Activated CD8-positive, alpha-beta memory T cell treated with anti-CD3 and anti-CD28 coated beads for 48 hours (primary cell): ENCODE measurements at places on chromosomes 7 and 10.

DNA sequence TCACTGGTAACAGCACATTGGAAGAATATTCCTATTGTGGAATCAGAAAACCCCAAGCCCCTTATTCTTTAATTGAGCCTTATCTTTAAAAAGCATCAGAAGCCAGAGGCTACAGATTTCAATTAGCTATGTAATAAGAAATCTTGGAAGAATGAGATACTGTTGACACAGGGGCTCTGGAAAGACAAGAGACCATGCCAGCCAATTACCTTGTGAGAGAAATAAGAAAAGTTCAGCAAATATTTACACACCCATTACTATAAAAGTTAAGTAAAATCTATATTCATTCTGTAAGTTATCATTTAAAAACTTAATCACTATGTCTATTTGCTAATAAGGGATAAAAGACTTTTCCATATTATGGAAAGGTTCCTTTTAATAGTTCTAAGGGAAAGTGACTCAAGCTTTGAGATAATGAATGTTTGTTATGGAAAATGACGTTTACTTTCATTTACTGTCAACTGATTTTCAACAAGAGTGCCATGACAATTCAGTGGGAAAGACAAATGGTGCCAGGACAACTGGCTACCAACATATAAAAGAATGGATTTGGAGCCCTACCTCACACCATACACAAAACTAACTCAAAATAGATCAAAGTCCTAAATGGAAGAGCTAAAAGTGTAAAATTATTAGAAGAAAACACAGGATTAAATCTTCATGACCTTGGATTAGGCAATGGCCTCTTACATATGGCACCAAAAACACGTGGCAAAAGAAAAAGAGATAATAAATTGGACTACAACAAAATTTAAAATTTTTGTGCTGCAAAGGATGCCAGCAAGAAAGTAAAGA lies 28.3 kb downstream of the ZFAND2A start:
- no peak for DNase-seq

GRCh38 chr10:78634389-78634815 lies 434.4 kb upstream of the ZMIZ1 start:
- DNase-seq = no peak

GRCh38 chr10:95790982-95791381 lies 35.0 kb downstream of the ENTPD1 start:
- DNase-seq = no peak

- no peak for DNase-seq
Observed at GRCh38 chr10:8102708-8103401, 48.4 kb downstream of the GATA3 start.

GRCh38 chr7:4115442-4115841 lies 566.7 kb upstream of the FOXK1 start:
- DNase-seq = no peak

- DNase-seq = no peak
Observed at GRCh38 chr10:24513155-24513554, 210.5 kb downstream of the ARHGAP21 start.

DNA sequence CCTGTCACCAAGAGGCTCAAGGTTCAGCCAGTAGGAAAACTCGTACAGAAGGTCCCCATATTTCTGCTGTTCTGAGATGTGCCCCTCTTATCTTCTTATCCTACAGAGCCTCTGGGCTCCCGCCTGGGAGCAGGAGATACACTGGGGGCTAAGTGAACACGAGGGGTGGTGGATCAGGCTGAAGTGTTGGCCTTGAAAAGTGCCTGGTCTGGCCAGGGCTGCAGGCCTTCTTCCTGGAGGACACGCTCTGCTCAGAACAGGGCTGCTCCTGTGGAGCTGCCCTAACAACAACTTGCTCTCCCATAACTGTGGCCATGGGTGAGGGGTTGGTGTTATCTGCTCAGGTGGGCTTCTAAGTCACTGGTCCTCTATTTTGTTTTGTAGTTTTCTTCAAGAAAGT lies 33.7 kb downstream of the C10orf120 start:
- no peak for DNase-seq

DNA sequence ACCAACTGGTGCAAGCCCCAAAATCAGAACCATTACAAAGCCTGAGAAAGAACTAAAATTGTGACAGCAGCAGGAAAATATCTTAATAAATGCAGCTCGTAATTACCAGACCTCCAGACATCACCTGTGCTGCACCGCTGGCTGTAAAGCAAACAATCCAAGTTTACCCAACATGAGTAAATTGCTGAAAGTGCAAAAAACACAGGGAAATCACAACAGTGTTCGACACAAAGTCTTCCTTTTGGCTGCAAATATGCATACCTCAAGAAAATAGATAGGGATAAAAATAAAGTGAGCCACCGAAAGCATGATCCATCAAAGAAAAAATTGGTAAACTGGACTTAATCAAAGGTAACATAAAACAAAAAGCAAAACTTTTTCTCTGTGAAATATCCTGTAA lies 101.7 kb downstream of the SLC16A9 start:
- no peak for DNase-seq

DNA sequence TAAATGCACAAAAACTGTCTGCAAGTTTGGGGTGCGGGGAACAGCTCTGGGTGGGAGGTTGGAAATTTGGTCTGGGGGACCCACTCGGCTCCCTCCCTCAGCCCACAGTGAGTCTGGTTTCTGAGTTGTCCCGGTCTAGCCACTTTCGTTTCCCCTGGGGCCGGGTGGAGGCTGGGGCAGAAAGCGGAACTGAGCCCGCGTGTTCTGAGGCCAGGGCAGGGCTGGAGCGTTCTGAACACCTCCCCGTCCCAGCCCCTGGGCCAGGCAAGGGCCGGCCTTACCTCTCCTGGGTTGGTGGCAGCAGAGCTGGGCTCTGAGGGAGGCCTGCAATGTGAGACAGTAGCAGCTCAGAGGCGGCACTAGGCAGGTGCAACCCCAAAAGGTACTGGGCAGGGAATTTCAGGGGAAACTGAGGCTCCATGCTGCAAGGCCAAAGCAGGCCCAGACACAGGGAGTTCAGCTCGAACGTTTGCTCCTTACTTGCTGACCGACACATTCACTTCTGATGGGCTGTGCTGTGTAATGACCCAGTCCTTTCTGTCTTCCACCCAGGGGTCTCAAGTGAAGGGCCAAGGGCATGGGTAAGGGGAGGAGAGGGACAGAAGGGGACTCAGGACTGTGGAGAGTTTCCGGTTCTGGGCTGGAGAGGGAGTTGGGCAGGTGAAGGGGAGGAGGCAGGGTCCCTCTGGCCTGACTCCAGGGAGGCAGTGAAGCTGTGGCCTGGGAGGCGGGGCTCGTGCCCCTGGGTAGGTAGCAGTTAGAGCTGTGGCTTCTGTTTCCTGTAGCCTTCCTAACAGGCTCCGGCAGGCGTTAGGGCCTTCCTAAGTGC lies 3.0 kb downstream of the IRF5 start:
- DNase-seq = no peak

DNA sequence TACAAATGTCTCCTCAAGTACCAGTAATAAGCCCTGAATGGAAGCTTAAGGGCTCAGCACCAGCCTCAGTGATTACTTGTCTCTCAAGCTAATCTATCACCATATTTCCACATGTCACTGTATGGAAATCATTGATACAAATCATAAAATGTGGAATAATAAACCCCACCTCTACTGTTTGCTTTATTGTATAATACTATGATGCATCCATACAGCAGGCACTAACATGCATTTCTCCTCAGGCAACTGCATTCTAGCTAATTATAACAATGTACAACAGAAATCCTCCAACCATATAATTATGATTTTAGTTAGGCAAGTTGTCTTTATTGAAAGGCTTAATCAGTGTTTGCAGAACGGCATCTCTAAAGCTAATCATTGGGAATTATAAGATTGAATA lies 26.2 kb downstream of the CRPPA start:
- DNase-seq = no peak

GRCh38 chr10:24343686-24344085 lies 134.7 kb downstream of the KIAA1217 start:
- no peak for DNase-seq

DNA sequence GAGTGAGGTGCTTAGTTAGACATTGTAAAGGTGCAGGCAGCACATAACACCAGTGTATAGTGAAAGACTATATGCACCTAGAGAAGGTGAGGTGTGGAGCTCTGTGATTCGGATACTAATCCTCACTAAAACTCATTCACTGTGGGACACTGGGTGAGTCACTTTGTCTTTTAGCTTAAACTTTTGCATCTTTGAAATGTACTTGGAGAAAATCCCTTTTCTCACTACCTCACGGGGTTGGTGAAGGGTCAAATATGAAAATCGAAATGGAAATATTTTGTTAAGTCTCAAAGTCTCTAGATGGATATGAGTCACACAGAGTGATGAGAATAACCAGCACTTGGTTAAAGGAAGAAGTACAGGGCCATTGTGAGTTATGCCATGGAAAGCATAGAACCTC lies 38.0 kb downstream of the MDFIC start:
- DNase-seq = no peak

GRCh38 chr10:48527756-48528155 lies 77.1 kb downstream of the ARHGAP22 start:
- DNase-seq = no peak
